Stimulated activated CD8-positive, alpha-beta memory T cell treated with anti-CD3 and anti-CD28 coated beads, Interleukin-4, amount 100 ng/mL, for 4 hours (primary cell): ENCODE measurements at places on chromosomes 1 and 21.
A peak's percentile ranks its signal among the peaks of the same experiment; 100 is the strongest.

DNA sequence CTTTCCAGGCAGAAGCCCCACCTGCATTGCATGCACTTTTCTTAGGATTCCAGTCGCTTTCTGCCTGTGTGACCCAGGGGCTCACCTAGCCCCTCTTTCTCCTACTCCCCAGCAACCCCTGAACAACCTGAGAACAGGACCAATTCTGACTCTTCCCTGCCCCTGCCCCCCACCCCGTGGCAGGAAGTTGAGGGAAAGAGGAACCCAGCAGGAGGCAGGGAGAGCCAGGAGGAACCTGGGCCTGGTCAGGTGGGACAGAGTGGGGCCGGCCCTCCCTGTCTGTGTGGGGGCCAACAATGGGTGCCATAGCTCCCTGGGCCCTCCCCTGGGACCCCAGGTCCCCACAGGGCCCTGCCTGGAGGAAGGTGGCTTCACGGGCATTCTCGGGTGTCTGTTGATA, 6.1 kb downstream of the BMP8A start:
- DNase-seq, result no peak

DNA sequence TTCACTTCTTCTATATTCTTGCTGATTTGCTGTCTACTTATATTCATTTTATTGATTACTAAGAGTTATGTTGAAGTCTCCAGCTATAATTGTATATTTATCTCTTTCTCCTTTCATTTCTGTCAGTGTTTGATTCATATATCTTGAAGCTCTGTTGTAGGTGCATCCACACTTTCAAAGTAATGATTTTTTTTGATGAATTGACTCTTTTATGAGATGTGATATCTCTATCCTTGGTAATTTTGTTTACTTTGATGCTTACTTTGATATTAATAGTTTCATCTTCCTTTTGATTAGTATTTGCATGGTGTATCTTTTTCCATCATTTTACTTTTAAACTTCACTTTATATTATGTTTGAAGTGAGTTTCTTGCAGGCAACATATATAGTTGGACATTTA, 110.8 kb downstream of the XPR1 start:
- DNase-seq, result no peak

DNA sequence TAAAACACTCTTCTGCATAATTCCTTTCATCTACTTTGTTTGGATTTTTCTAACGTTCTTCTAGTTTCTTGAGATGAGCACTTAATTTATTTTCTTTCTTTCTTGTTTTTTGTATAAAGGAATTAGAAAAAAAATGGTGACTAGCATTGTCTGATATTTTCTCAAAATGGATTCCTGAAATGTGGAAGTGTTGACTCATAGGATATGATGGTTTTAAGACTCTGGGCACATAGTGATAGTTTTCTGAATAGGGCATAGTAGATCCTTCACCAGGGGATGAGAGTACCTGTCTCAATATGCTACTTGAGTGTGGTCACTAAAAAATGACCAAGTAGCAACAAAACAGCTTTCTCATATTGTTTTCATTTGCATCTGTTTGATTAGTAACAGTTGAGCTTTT, 100.9 kb downstream of the PEX14 start:
- DNase-seq, result no peak

DNA sequence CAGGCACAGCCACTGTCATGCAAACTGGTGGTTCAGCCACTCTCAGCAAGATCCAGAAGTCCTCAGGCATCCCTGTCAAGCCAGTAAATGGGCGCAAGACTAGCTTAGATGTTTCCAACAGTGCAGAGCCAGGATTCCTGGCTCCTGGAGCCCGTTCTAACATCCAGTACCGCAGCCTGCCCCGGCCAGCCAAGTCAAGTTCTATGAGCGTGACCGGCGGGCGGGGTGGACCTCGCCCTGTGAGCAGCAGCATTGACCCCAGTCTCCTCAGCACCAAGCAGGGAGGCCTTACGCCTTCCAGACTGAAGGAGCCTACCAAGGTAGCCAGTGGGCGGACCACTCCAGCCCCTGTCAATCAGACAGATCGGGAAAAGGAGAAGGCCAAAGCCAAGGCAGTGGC, 46.6 kb upstream of the IPO9 start:
- no peak for DNase-seq

GRCh38 chr1:38577385-38577784, 282.2 kb downstream of the RRAGC start:
- no peak for DNase-seq

- peak; percentile 53 for DNase-seq
These were observed 863 bp downstream of the TARBP1 start for GRCh38 chr1:234478152-234478480.

DNA sequence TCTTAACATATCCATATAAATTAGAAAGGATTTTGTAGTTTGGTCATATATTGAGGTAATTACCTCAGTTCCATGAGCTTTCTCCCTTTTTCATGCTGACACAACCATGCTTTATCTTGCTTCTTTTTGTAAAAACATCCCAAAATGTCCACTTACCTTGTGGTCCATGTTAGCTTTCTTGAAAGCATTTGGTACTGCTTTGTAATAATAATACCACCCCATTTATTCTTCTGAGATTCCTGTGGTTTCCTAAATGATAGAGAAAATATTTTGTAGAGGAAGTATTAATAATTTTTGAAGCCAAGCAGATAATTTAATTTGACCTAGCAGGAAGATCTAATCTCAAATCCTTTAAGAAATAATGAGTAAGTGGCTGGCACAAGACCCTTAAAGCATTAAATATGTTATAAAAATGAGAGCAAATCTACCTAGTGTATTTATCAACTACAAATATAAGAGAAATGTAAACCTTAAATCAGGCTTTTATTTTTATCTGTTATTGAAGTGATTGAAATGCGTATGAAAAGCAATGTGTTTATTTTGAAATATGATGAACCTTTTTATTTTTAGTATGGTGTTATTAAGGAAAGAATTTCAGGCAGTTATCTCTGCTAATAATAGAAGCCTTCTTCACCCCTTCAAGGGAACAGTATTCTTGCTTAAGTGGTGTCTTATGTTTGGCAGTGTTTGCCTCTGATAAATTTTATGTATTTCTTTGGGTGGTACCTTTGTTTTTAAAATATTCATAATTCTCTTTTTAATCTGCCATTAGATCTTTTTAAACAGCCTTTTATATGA, 9.2 kb downstream of the PRKAA2 start:
- no peak for DNase-seq

GRCh38 chr1:6495041-6495441, 3.6 kb upstream of the PLEKHG5 start:
- DNase-seq, result no peak

DNA sequence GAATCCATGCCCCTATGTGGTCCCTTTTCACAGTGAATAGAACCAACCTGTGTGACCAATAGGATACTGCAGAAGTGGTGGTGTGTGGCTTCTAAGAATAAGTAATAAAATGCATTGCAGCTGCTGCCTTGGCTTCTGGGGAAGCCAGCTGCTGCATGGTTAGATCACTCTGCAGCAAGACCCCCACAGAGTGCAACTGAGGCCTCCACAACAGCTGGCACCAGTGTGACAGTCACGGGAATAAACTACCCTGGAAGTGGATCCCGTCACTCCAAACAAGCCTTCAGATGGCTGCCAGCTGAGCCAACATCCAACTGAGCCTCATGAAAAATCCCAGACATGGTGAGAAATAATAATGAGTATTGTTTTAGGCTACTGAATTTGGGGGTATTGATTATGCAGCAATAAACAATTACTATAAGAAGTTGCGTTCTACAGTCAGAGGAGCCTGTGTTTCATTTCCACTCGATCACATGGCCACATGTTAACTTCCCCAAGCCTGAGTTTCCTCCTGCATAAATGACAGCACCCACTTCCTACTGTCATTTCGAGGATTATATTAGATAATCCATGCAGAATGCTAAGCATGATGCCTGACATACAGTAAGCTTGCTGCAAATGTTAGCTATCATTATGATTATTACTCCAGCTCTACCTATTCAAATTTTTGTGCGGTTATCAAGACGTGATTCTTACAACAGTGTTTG, 20.8 kb upstream of the COG2 start:
- no peak for DNase-seq

DNA sequence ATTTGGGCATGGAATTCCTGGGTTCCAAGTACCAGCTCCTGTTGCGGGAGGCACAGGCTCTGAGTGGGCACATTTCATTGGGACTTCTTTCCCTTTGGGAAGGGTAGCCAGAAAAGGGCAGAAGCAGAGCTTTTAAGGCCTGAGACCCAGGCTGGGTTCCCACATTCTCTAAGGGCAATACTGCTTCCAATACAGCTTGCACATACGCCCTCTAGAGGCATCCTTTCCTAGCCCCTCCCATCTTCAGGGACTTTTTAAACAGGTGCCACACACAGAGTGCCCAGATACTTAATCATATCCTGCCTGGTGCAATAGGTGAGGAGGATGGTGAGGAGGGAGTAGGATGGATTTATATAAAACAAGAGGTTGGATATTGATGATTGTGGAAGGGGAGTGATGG, 5.7 kb downstream of the GPR88 start:
- DNase-seq, result no peak

- no peak for DNase-seq
These were observed 23.9 kb downstream of the RAB3B start for GRCh38 chr1:51966559-51966958.

DNA sequence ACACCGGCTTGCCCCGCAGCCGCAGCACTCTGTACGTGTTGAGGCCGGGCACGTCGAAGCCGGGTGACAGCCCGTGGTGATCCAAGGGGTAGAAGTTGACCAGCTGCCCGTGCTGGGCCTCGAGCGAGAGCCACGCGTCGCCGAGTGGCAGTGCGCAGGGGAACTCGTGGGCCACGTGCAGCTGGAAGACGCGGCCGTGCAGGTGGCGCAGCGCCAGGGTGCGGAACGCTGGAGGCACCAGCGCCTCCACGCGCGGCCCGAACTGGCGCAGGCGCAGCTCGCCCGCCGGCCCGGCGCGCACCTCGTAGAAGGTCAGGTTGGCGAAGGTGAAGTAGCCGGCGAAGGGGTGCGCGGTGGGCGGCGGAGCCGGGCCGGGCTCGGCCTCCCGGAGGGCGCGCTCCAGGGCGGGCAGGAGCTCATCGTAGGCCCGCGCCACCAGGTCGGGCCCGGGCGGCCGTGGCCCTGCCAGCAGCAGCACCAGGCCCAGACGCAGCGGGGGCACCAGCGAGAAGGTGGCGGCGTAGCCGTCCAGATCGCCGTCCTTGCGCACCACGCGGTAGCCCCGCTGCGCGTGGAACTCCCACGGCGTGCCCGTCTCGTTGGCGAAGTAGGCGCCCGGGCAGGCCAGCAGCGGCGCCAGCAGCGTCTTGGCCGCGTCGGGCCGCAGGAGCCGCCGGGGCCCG, 19.5 kb downstream of the LACTBL1 start:
- no peak for DNase-seq

DNA sequence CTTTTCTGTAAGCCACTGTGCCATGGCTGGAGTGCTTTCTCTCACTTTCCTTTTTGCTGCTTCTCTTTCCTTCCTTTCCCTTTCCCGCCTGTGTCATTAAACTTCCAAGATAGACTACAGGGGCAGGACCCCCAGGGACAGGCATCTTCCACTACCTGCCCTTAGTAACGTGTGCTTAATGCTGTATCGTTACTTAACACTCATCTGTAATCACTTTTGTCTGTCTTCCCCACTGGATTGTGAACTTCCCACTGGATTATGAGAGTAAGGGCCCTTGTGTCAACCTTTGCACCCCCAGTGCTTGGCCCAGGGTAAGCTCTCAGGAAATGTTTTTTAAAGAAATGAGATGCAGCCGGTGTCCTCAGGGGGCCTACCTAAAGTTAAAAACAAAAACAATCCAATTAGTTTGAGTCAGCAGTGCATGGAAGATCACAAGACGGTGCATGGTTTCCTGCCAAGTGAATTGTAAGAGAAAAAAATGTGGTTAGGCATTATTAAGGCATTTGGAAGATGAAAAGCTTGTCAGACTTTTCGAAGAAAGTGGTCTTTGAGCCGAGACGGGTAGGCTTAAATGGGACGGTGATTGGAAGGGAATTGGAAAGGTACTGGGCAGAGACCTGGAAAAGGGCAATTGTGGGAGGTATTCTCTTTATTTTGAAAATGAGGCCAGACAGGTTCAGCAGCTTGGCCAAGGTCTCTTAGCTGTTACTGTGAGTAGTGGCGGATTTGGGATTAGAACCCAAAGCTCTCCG, 958 bp downstream of the LYPLAL1 start:
- no peak for DNase-seq

GRCh38 chr1:162562470-162562828, 927 bp downstream of the UAP1 start:
- DNase-seq, result no peak

DNA sequence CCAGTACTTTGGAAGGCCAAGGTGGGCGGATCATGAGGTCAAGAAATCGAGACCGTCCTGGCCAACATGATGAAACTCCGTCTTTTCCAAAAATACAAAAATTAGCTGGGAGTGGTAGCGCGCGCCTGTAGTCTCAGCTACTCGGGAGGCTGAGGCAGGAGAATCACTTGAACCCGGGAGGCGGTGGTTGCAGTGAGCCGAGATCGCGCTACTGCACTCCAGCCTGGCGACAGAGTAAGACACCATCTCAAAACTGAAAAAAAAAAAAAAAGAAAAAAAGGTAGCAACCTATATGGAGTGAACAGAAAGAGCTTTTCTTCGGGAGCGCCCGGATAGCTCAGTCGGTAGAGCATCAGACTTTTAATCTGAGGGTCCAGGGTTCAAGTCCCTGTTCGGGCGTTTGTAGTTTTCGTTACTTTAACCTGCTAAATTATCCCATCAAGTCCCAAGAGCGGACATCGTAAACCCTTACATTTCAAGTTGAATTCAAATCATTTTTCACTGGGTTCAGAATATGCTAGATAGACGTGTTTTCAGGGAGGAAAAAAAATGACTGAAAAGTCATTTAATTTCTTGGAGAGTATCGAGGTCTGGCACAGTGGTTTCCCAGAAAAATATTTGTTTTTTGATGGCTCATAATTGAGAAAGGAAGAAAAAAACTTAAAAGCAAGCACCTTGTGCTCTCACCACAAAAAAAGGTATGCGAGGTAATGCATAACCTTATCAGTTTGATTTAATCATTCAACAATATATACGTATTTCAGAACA, 9.8 kb upstream of the MDM4 start:
- DNase-seq, result peak; percentile 53

- no peak for DNase-seq
These were observed 161.1 kb downstream of the PIK3R3 start for GRCh38 chr1:45971335-45971734.

GRCh38 chr1:3774276-3774945, 1.9 kb downstream of the SMIM1 start:
- DNase-seq, result no peak

- no peak for DNase-seq
These were observed 92.8 kb downstream of the PDE9A start for GRCh38 chr21:42746240-42746592.

DNA sequence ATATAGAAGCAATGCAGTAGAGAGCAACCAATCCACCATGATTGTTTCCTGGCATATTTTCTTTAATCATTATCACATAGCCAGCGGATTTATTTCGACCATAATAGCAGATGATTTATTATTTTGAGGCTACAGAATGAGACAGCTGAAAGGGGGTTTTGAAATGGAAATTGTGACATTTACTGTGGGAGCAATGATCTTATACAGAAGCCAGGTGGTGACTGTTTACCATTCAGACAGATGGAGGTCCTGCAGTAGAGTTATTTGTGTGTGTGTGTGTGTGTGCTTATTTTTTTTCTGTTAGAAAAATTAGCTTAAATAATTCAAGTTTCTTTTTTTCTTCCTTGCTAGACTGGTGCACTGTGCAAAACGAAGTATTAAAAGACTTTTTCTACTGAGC, 1784.5 kb downstream of the MRPL39 start:
- DNase-seq, result no peak
